ENCODE measurements at places on chromosomes 11 and 22.

GRCh38 chr11:93603225-93604007, 58.1 kb upstream of the CEP295 start:
- no peaks in the 10 kb centered on the region for H3K4me1 ChIP-seq
- H3K27me3 ChIP-seq = no peaks in the 10 kb centered on the region
- no peak overlapping the region for H3K4me3 ChIP-seq
- no peak for DNase-seq
- H3K36me3 ChIP-seq = no peaks in the 10 kb centered on the region
- no peak overlapping the region for H3K27ac ChIP-seq

- H3K4me1 ChIP-seq = no peaks in the 10 kb centered on the region
- H3K27ac ChIP-seq = no peak overlapping the region
- H3K27me3 ChIP-seq = no peaks in the 10 kb centered on the region
- no peaks in the 10 kb centered on the region for H3K36me3 ChIP-seq
- DNase-seq = peak; percentile 32
Observed at GRCh38 chr11:65692367-65692766, 19.7 kb upstream of the KAT5 start.

DNA sequence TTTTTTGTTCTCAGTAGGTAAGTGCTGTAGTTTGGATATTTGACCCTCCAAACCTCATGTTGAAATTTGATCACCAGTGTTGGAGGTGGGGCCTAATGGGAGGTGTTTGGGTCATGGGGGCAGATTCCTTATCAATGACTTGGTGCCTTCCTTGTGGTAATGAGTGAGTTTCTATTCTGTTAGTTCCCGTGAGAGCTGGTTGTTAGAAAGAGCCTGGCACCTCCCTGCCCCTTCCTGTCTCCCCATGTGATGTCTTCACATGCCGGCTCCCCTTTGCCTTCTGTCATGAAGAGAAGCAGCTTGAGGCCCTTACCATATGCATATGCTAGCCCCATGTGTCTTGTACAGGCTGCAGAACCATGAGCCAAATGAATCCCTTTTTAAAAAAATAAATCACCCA, 138.3 kb downstream of the TMEM135 start:
- no peak overlapping the region for H3K4me3 ChIP-seq
- H3K4me1 ChIP-seq = peaks cover 27% of the 10 kb centered on the region
- H3K27me3 ChIP-seq = no peaks in the 10 kb centered on the region
- no peaks in the 10 kb centered on the region for H3K36me3 ChIP-seq

- no peak overlapping the region for H3K4me3 ChIP-seq
- no peak overlapping the region for H3K27ac ChIP-seq
- H3K4me1 ChIP-seq = peaks cover 3% of the 10 kb centered on the region
- DNase-seq = no peak
- no peaks in the 10 kb centered on the region for H3K36me3 ChIP-seq
Observed at GRCh38 chr11:93490996-93491618, 52.1 kb downstream of the SMCO4 start.

Data from tibial artery (tissue), 4 donors.